RPMI7951 (cell line): ENCODE measurements at places on chromosomes 12 and 14.

- DNase-seq: peak; percentile 28
Observed at GRCh38 chr12:76445462-76445861, 97.2 kb upstream of the BBS10 start.

GRCh38 chr12:43861015-43861839 is 25.3 kb downstream of the TMEM117 start:
- no peak for DNase-seq

DNA sequence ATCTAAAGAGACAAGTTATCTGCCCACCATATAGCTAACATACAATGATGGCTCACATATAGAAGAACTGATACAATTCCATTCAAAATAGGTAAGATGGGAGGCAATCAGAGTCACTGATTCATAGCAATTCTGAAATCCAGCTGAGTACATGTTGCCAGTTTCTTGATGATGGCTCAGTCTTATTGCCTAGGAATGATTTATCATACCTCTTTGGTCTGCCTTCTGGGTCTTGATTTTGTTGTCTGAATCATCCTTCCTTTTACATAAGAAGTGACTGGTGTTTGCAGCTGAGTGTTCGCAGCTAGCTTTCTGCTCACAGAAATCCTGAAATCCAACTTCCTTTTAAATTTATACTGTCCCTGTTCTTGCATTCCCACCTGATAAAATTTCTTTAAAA is 463.2 kb upstream of the MGAT4C start:
- peak; percentile 4 for DNase-seq

DNA sequence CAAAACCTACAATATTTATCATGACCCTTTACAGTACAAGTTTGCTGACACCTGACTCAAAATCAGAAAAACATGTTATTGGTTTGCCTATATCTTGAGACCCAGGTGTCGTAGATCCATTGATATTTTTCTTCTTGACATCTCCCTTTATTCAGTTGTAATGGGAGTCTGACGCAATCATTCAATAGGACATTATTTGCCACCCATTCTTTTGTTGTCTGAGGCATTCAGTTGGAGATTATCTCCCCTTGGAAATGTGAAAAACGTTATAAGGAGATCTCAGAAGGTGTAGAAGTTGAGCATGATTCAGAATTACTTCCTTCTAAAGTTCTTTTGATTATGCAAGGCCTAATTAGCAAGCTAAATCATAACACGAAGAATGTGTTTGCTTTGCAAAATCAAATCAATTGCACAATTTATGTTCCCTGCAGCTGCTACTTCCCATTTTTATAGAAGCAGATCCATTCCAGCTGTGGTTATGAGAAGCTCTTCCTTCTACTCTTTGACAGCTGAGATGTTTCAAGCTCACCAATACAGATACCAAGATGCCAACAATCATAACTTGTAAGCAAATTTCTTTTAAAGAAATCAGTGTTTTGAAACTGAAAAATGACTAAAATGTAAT is 228.2 kb upstream of the SYT1 start:
- no peak for DNase-seq

DNA sequence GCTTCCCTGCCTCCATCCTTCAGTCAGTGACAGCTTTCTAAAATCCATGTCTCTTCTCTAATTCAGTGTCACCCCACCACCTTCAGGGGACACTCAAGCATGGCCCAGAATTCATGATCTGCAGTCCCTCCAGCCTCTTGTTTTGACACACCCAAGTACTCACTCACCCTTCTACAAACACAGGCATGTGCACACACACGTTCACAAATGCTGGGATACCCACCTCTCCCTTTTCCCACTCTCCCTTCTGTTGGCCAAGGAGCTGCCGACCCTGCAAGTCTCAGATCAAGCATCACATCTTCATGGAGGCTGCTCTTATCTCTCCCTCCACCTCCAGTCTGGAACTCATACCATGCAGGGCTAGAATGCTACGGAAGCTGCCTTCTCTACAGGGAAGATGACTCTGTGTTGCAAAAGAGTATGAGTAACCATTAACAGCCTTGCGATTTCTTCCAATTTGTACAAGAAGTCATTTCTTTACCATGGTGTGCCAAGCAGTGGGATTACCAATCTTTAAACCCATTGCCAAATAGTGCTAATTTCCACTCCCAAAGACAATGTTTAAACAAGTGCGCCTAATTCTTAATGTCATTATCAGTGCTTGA is 196.1 kb downstream of the BCL11B start:
- DNase-seq: peak; percentile 20

GRCh38 chr14:66165337-66165736 is 320.8 kb upstream of the CCDC196 start:
- no peak for DNase-seq

GRCh38 chr12:21416511-21417121 is 20.8 kb upstream of the PYROXD1 start:
- no peak for DNase-seq

DNA sequence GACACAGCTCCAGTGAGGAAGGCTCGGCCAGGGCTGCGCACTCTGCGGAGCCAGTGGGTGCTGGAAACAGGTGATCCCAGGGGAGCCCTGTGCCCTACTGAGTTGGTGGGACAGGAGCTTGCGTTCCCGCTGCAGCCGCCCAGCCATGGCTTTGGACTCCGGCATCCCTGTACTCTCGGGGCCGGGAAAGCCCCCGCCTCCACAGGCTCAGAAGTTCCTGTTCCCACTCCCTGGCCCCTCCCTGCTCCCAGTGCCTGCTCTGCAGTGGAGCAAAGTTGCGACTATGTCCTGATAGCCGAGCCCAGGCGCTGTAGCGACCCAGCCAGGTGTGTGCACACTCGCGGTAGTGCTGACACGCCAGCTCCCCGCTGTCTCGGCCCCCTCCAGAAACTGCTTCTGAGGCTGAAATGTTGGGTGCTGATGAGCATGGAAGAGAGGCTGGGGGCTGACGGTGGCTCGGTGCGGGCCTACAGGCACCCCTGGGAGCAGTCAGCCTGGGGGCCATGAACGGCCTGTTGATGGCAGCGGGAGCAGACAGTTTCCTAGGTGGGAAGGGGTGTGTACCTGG is 344.6 kb upstream of the MGAT4C start:
- DNase-seq: no peak

DNA sequence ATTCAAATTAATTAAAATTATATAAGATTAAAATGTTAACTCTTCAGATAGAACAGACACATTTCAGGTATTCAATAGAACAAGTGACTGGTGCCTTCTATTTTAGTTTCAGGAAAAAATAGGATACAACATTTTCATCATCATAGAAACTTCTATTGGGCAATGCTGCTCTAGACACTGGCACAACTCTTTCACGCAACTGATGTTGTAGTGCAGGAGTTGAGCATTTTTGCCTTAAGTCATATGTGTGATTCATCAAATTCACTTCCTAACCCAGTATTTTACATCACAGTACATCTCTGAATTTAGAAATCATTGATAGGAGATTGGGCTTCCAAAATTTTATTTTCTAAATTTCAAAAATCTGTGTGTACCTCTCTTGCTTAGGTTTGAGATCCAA is 215.4 kb upstream of the DIO2 start:
- DNase-seq: peak; percentile 29

DNA sequence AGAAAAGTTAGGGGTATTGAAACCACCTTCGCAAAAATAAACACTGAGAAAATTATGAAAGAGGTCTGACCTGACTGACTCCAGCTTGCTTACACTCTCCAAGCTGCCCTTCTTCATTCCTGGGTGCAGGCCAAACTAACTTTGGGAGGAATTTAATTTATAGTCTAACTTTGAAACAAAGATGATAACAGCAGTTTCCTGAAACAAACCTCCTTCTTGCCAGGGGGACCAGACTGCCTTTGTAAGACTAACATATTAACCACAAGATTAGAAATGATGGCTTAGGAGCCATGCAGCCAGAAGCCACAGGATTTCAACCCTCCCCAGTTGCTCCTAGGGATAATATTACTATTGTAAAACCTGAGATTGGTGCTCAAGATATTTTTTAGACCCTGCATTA is 13.8 kb upstream of the EEA1 start:
- peak; percentile 71 for DNase-seq

- no peak for DNase-seq
Observed at GRCh38 chr12:83864054-83864453, 1048.5 kb downstream of the SLC6A15 start.

GRCh38 chr14:68744613-68745012 is 48.3 kb downstream of the ZFP36L1 start:
- no peak for DNase-seq

GRCh38 chr12:122738571-122738970 is 7.9 kb upstream of the HCAR1 start:
- peak; percentile 31 for DNase-seq

GRCh38 chr12:131527736-131528135 is 183.2 kb upstream of the SFSWAP start:
- DNase-seq: no peak

DNA sequence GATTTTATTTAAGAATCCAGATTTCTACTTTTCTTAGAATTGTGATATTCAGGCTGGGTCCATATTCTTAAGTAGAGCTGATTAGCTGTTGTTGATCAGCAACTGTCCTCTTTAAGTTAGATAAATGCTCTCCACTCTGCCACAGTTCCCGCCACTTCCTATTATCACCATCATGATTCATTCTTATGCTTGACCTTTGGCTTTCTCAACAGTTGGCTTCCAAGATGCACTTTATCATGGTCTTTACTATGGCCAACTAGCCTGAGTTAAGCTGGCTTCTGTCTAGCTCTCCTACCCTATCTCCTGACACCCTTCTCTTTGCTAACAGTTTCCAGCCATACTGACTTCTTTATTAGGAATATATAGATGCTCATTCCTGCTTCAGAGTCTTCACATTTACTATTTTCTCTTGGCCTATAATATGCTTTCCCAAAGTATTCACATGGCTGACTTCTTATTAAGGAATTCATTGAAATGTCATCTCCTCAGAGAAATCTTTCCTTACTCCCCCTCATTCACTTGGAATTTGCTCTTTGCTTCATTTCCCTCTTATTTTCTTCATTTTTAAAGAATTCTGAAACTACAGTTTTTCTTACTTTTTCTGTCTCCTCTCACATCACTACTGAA is 149.0 kb upstream of the IGF1 start:
- DNase-seq: peak; percentile 18

DNA sequence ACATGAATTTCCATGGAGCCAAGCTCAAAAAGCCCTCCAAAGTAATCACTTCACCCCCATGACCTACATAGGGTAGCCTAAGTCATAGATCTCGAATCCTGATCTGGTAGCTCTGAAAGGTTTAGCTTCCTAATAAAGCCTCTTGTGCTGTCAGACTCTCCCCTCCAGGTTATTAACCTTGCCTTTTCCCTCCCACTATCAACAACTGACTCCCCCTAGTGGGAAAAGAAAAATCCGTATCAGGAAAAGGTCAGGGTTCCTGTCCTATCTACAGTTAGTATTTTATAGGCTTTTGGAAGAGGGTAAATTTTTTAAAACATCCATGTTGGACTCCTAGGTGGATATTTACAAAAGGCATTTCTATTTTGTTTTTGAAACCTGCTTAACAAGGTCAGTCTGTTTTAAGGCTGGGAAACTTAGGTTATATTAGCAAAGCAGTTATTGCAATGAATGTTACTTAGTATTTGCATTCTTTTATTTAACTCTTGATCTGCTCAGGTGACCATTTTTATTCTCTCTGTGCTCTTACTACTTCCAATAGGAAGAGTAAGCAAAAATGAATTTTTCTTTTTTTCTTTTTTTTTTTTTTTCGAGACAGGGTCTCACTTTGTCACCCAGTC is 8.0 kb downstream of the YY1 start:
- DNase-seq: peak; percentile 49

- no peak for DNase-seq
Observed at GRCh38 chr12:124364543-124364942, 69.7 kb downstream of the RFLNA start.

DNA sequence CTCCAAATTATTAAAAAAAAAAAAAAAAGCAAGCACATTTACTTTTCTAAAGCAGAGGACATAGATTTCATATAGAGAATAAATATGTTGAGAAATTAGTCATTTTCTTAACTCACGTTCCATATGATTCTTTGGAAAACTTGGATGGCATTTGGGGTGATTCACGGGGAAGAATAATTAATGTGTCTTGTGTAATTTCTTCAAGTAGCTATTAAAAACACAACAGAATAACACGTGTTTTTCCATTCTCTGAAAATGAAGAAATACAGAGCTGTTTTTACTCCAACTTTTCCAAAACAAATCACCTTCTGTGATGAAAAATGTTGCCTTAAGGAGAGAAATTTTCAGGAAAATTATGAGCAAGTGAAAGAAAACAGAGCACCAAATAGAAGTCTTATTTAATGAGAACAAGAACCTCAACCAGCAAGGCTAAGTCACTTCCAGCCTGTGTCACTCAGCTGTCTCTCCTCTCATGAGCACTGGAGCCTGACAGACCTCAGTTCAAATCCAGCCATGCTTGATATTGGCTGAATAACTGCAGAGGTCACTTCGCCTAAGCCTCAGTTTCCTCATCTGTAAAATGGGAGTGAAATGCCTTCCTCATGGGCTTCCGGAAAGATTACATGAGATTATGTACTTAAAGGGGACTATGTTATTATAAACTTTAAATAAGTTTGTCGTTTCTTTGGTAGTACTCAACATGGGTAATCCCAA is 42.8 kb upstream of the NUAK1 start:
- no peak for DNase-seq

GRCh38 chr14:75492832-75493591 is 29.3 kb upstream of the BATF start:
- DNase-seq: no peak

- peak; percentile 33 for DNase-seq
Observed at GRCh38 chr14:76456200-76456599, 80.3 kb downstream of the ESRRB start.

DNA sequence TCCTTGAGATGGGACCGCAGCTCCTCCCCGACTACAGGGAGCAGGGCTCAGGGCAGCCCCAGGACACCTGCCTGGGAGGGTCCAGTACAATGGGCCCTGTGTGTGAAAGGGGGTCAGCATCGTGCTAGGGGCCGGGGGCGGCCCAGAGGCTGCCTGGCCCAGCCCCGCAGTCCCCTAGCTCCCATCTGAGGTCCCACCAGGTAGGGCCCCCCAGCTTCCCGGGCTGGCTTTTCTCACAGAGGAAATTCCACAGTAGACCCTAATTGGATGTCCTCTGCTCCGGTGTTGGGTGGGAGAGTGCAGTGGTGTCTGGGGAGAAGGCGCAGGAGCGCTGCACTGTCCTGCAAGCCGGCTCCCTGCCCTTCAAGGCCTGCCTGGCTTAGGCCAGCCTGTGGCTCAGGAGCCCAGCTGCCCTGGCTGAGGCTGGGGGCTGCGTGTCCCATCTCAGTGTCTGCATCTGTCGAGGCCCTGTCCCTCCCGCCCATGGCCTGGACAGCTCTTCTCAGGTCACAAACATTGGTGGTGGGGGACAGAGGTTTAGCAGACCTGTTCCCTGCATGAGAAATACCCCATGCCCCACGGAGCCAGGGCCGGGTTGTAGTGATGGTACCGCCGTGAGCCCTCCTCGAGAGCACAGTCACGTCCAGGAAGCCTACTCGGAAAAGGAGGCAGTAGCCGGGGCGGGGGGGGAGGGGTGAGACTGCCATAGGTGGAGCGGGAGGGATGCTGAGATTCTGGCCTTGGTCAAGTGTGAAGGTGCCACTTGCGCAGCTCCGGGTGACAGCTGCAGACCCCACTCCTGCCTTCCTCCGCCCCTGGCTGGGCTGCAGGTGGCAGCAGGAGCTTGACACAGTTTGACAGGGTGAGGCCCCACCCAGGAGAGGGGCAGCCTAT is 11.6 kb downstream of the HIP1R start:
- no peak for DNase-seq

GRCh38 chr12:123041042-123041531 is 60.6 kb downstream of the ARL6IP4 start:
- DNase-seq: no peak
